ENCODE measurements at places on chromosomes 16 and 17. TPM values are rescaled to one million over a fixed set of nuclear protein-coding genes. Genes with fewer than 3 reads are reported as not detected.

Gene CD79B
- 0.36 TPM for total RNA-seq

DNA sequence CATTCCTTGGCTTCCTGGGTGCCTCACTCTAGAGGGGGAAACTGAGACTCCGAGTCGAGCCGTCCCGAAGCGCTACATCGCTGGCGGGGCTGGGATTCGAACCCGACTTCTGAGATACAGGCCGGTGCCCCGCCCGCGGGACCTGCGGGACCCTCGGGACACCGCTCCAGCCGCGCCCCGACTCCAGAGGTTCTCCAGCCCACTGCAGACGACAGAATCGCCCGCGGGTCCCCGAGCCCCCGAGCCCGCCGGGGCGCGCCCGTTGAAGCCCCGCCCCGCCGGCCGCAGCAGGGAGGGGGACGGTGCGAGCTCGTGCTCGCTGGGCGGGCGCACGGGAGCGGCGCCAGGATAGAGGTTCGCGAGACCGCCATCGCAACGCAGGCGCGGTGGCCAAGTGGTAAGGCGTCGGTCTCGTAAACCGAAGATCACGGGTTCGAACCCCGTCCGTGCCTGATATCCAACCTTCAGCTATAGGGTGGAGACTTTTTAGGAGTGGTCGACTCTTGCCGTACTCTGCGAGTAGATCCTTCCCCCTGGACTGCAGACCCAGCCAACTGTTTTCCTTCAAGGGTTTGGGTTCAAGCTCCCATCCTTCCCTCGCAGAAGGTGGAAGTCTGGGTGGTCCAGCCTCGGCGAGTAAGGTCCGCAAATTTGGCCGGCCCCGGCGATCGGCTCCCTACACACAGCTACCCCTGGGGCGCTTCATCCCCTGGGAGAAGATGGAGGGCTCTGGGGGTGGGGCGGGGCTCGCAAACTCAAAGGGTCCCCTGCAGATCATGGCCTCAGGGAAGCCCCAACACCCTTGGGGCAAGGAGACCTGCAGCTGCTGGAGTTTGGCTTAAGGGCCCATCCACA is 214.6 kb downstream of the MRTFB start:
- peaks cover 3% of the 10 kb centered on the region for H3K4me1 ChIP-seq
- H3K4me3 ChIP-seq: peak overlapping the region; percentile 91
- no peaks in the 10 kb centered on the region for H3K36me3 ChIP-seq
- peak; percentile 95 for DNase-seq
- H3K27me3 ChIP-seq: no peaks in the 10 kb centered on the region
- peak overlapping the region; percentile 41 for H3K27ac ChIP-seq

DNA sequence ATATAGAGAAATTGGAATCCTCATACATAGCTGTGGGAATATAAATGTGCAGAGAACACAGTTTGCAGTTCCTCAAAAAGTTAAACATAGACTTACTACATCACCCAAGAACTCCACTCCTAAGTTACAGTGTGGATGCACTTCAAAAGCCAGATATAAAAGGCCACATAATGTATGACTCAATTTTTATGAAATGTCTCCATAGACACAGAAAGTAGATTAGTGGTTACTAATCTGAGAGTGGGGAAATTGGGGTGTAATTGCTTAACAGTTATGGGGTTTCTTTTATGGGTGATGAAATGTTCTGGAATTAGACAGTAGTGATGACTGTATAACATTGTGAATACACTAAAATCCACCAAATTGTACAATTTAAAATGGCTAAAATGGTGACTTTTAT is 60.9 kb downstream of the CACNG1 start:
- H3K36me3 ChIP-seq: peaks cover 23% of the 10 kb centered on the region
- DNase-seq: peak; percentile 68
- H3K4me3 ChIP-seq: no peak overlapping the region
- H3K4me1 ChIP-seq: peaks cover 11% of the 10 kb centered on the region
- H3K27ac ChIP-seq: peak overlapping the region; percentile 67

DNA sequence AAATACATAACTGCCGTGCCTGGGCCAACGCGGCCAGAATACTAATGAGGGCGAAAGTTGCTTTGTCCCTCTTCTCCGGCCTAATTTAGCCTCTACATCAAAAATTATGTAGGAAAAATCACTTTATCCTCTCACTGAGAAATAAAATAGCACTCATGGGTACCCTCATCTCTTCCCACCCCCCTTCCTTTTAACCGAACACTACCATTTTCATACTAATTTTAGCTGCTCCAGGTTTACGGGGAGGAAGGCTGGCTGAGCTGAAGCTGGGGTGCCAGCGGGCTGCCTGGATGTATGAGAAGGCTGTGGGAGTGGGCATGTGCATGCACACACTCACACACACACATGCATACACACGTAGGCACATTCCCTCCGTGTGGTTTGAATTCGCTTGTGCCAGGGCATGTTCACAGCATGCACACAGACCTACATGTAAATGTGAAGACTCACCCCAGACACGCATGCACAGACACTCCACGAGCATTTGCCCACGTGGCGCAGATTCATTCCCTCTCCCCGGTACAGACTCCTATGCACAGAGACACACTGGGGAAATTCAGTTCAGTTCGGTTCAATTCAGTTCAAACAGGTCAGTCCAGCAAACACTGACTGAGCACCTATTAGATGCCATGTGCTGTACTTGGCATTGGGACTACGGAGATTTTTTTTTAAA is 145.1 kb downstream of the MRM1 start:
- H3K4me1 ChIP-seq: no peaks in the 10 kb centered on the region
- peaks cover 12% of the 10 kb centered on the region for H3K27me3 ChIP-seq
- H3K4me3 ChIP-seq: no peak overlapping the region
- H3K36me3 ChIP-seq: no peaks in the 10 kb centered on the region
- no peak overlapping the region for H3K27ac ChIP-seq

DNA sequence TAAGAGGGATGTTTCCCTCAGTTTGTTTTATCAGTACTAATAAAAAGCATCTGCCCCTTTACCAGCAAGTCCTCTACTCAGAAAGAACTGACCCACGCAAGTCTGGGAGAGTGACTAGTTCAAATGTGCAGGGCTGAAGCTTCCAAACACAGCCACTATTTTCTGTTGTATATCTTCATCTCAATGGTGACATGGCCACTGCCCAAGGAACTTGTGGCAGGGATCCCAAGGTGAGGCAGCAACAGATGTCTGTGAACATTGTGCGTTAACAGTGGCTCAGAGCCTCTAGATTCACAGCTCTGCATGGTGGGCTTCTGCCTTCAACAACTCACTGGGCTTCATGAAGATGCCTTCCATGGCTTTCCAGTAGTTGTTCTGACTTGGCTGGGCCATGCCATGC is 3.7 kb upstream of the BLTP2 start:
- H3K4me1 ChIP-seq: peaks cover 20% of the 10 kb centered on the region
- DNase-seq: no peak
- no peak overlapping the region for H3K4me3 ChIP-seq
- H3K27ac ChIP-seq: no peak overlapping the region
- H3K36me3 ChIP-seq: peaks cover 29% of the 10 kb centered on the region

Data from osteoblast (primary cell).